Psoas muscle (tissue), 8 donors: ENCODE measurements at places on chromosomes 4 and X. TPM values are rescaled to one million over a fixed set of nuclear protein-coding genes. Genes with fewer than 3 reads are reported as not detected.

GRCh38 chrX:42755815-42756214 lies 22.1 kb downstream of the PPP1R2C start:
- H3K4me3 ChIP-seq: no peak overlapping the region
- H3K4me1 ChIP-seq: no peaks in the 10 kb centered on the region
- H3K27ac ChIP-seq: no peak overlapping the region
- no peaks in the 10 kb centered on the region for H3K36me3 ChIP-seq

DNA sequence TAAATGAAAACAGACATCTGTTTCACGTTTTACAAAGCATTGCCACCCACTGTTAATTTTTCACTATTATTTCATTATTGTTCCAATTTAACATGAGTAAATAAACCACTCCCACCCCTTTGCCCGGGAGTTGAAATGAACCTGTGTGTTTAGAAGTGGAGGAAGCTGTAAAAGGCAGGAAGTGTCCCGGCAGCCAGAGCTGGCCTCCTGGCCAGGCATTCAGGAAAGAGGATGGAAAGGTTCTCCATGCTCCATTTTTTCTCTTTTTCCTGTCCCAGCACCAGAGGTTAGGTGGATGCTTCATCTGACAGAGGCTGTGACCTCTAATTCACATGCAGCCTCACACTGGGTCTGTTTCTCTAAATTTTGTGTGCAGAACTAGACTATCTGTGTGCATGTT lies 55.5 kb upstream of the LNX1 start:
- H3K4me3 ChIP-seq: no peak overlapping the region
- no peaks in the 10 kb centered on the region for H3K4me1 ChIP-seq
- H3K27ac ChIP-seq: no peak overlapping the region
- no peaks in the 10 kb centered on the region for H3K27me3 ChIP-seq
- H3K36me3 ChIP-seq: no peaks in the 10 kb centered on the region
- DNase-seq: no peak

GRCh38 chr4:150308824-150309472 lies 230.7 kb downstream of the DCLK2 start:
- H3K27ac ChIP-seq: no peak overlapping the region
- H3K4me1 ChIP-seq: no peaks in the 10 kb centered on the region
- peaks cover 5% of the 10 kb centered on the region for H3K36me3 ChIP-seq
- H3K27me3 ChIP-seq: no peaks in the 10 kb centered on the region
- no peak for DNase-seq
- H3K4me3 ChIP-seq: no peak overlapping the region

GRCh38 chr4:38489924-38490639 lies 173.9 kb upstream of the KLF3 start:
- H3K36me3 ChIP-seq: no peaks in the 10 kb centered on the region
- no peak overlapping the region for H3K4me3 ChIP-seq
- H3K4me1 ChIP-seq: peaks cover 4% of the 10 kb centered on the region
- DNase-seq: no peak

Gene MAGEA2B
- polyA plus RNA-seq: not detected

Gene SPANXN4
- not detected for polyA plus RNA-seq

Gene AFM
- not detected for polyA plus RNA-seq
